ENCODE measurements at places on chromosomes 16 and 17.
A peak's percentile ranks its signal among the peaks of the same experiment; 100 is the strongest.

GRCh38 chr17:15257258-15257788 lies 7.8 kb downstream of the PMP22 start:
- peak; percentile 77 for DNase-seq

- no peak for DNase-seq
These were observed 23.7 kb upstream of the DRG2 start for GRCh38 chr17:18064053-18064452.

- DNase-seq, result no peak
These were observed 475 bp upstream of the AMDHD2 start for GRCh38 chr16:2519711-2520080.

GRCh38 chr16:3084969-3085670 lies 14.0 kb downstream of the ZSCAN10 start:
- DNase-seq, result no peak

- DNase-seq, result no peak
These were observed 115.1 kb downstream of the HIC1 start for GRCh38 chr17:2170023-2170422.

- DNase-seq, result no peak
These were observed 417.8 kb upstream of the CCL2 start for GRCh38 chr17:33837281-33837680.

DNA sequence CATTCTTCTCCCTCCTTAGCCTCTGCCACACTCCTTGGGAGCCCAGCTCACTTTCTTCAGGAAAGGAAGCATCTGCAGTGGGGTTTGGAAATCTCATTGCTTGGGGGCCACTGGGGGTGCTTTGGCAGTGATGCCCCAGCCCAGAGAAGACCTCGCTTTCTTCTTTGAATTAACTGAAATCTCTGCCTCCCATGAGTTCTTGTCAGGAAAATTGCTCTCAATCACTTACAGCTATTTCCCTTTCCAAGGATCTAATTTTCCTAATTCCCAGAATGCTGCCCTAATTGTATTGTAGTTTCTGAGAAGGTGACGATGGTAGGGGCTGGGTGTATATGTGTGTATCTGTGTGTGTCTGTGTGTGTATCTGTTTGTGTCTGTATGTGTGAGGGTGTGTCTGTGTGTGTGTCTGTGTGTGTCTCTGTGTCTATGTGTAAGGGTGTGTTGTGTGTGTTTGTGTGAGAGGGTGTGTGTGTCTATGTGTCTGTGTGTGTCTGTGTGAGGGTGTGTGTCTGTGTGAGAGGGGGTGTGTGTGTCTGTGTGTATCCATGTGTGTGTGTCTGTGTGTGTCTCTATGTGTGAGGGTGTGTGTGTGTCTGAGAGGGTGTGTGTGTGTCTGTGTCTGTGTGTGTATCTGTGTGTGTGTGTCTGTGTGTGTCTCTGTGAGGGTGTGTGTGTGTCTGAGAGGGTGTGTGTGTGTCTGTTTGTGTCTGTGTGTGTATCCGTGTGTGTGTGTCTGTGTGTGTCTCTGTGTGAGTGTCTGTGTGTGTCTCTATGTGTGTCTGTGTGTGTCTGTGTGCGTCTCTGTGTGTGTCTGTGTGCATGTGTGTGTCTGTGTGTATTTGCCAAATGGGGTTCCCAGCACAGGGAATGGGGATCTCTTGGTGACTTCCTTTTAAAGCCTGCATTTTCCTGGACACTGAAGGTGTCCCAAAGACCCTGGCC lies 83.5 kb upstream of the DNAJA2 start:
- no peak for DNase-seq

GRCh38 chr16:55126456-55126855 lies 195.8 kb downstream of the IRX5 start:
- no peak for DNase-seq

DNA sequence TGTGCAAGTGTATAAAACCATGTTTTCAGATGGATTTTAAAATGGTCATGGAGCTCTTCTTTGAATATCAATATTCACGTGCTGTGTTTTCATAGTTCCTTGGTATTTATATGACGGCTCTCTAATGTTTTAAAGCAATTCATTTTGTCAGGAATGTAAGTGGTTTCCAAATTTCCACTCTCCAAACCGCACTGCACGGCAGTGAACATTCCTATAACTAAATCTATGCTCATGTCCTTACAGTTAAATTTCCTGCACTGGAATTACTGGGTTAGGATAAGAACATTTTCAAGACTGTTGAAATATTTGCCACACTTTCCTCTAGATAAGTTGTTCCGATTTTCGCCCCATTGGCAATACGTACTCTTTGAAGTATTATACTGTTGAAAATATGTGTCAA lies 398.9 kb downstream of the PMP22 start:
- peak; percentile 32 for DNase-seq

DNA sequence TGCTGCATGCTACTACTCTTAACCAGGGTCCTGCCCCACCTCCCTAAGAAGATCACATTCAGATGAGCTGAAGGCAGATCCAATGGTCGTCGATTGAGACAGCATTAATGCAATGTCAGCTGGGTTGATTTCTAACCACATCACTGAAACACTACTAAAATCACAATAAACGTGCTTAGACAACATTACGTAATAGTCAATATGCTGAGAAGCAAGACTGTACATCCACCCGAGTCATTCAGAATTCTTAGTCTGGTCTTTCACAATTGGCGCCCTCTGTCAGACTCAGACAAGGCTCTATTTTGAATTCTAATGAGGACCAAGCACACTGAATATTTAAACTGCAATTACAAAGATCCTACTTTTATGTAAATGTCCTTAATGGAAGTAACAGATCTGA lies 205.2 kb downstream of the STX8 start:
- peak; percentile 61 for DNase-seq

GRCh38 chr17:69207151-69207550 lies 21.5 kb downstream of the ABCA10 start:
- no peak for DNase-seq

DNA sequence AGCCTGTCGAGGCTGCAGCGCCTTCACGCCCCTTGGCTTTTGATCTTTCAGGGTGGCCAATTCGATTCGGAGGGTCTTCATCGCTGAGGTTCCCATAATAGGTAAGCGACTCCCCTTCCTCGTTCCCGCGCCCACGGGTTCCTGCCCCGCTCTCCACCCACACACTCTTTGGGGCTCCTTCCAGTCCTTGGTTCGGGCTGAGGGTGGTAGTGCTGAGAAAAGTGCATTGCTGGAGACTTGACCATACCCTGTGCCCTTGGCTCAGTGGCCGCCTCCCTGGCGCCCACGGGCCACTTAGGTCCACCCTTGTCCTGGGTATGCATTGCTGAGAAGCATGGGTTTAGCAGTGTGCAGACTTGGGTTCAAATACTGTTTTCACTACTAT lies 491 bp downstream of the POLR2C start:
- DNase-seq, result no peak

DNA sequence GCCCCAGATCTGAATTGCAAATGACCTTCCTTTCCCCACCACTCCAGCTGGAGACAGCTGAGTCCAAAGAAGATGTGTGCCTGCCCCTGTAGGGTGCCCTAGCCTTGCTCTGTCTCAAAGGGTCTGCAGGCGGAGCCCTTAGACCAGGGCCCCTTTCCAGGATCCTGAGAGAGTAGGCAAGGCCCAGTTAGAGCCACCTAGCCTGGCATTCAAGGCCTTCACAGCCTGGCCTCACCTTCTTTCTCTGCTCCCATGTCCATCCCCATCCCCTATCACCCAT lies 66.6 kb upstream of the LHX1 start:
- no peak for DNase-seq

GRCh38 chr17:851924-852323 lies 69.8 kb downstream of the MRM3 start:
- no peak for DNase-seq

DNA sequence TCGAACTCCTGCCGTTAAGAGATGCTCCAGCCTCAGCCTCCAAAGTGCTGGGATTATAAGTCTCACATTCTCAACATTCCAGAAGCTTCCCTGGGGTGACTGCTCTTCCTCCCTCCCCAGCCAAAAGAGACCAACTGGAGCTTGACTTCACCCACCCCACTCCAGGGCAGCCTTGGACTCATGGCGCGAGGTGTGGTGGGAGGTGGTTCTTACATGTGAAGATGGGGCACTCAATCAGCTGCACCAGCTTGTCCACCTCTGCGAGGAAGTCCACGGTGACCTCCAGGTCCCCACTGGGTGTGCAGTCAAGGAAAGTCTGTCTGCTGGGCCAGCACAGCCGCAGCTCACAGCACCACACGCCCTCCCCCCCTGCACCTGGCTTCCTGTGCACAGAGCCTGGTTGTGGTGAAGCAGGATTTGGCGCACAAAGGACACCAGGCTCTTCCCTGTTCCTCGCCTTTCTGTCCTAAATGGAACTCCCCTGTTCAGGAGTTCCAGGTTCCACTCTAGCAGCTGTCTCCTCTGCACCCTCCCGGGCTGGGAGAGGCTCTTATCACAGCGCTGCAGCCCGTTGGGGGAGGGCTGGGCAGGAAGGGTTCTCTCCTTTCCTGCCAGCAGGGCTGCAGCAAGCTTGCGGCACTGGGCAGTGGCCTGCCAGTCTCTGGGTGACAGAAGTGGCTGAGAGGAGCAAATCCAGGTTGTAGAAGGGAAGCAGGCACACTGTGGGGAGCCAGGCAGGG lies 9.6 kb upstream of the MTSS2 start:
- DNase-seq, result peak; percentile 27

DNA sequence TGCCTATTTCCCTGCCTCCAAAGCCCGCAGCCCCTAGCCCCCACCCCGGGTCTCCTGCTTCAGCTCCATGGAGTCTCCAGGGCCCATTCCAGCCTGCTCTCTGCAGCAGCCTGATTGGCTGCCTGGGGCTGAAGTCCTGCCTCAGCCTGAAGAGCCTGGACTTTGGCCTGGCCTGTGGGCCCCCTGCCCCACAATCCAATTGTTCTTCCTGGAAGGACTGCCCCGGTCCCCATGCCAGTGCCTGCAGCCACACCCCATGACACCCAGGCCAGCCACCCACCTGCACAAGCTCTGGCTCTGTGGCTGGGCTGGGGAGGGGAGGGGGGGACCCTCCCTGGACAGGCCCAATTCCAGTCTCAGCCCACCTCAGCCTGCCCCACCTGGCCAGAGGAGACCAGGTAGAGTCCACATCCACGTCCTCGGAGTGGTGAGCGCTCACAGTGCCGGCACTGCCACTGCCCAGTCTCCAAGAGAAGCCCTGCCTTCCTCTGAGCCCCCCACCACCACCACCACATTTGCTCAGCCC lies 12.3 kb downstream of the ENPP7 start:
- no peak for DNase-seq

DNA sequence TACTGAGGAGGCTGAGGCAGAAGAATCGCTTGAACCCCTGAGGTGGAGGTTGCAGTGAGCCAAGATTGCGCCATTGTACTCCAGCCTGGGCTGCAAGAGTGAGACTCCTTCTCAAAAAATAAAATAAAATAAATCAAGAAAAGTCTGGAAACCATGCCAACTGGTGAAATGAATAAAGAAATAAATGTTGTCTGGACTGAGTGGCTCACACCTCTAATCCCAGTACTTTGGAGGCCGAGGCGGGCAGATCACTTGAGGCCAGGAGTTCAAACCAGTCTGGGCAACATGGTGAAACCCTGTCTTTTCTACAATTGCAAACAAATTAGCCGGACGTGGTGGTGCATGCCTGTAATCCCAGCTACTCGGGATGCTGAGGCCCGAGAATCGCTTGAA lies 744 bp upstream of the LRRC37A3 start:
- DNase-seq, result peak; percentile 10

- no peak for DNase-seq
These were observed 767 bp downstream of the RPS6KB1 start for GRCh38 chr17:59893676-59894100.

DNA sequence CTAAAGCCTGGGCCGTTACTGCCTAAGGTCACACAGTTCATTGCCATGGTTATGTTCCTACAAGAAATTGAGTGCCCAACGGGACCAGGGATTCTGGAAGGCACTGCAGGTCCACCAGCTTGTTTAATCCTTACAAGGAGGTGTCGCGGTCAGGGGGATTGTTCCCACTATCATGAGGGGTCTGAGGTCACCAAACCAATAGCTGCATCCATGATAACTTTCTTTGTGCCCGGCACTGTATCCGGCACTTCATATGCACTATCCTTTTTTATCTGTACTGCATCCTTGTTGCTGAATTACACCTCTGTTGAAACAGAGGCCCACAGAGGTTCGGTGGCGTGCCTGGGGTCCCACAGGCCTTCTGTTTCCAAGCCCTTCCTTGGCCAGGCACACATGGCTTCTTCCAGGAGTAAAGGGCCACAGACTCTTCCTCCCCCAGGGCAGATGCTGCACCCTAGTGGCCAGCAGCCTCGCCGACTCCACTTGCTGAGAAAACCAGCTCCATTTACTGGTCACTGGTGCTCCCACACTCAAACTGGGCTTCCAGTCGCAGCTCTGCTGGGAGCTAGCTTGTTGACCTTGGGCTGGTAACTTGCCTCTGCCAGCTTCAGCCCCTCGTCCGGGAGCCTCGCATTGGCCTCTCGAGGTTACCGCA lies 82.0 kb upstream of the PLCG2 start:
- peak; percentile 29 for DNase-seq

- DNase-seq, result no peak
These were observed 10.7 kb downstream of the CTF1 start for GRCh38 chr16:30907064-30907463.

GRCh38 chr16:69553332-69553731 lies 12.4 kb upstream of the NFAT5 start:
- no peak for DNase-seq

GRCh38 chr17:63356337-63356757 lies 89.8 kb downstream of the CYB561 start:
- peak; percentile 97 for DNase-seq

Data from fibroblast of skin of abdomen (primary cell).